ENCODE measurements at places on chromosomes 1 and 21. TPM values are rescaled to one million over a fixed set of nuclear protein-coding genes. Genes with fewer than 3 reads are reported as not detected.

Gene COL8A2
- 65.4 TPM for total RNA-seq

Gene IL22RA1
- total RNA-seq = not detected

Gene AMPD1
- total RNA-seq = 0.71 TPM

Gene DOP1B
- 16.0 TPM for total RNA-seq

Gene CLEC20A
- total RNA-seq = not detected

Gene SYT6
- total RNA-seq = 10.3 TPM

Gene OR2M3
- total RNA-seq = not detected

Gene PTCH2
- total RNA-seq = 4.6 TPM

All from camera-type eye (tissue), 1 donor.